ENCODE measurements at places on chromosomes 12 and 14.

DNA sequence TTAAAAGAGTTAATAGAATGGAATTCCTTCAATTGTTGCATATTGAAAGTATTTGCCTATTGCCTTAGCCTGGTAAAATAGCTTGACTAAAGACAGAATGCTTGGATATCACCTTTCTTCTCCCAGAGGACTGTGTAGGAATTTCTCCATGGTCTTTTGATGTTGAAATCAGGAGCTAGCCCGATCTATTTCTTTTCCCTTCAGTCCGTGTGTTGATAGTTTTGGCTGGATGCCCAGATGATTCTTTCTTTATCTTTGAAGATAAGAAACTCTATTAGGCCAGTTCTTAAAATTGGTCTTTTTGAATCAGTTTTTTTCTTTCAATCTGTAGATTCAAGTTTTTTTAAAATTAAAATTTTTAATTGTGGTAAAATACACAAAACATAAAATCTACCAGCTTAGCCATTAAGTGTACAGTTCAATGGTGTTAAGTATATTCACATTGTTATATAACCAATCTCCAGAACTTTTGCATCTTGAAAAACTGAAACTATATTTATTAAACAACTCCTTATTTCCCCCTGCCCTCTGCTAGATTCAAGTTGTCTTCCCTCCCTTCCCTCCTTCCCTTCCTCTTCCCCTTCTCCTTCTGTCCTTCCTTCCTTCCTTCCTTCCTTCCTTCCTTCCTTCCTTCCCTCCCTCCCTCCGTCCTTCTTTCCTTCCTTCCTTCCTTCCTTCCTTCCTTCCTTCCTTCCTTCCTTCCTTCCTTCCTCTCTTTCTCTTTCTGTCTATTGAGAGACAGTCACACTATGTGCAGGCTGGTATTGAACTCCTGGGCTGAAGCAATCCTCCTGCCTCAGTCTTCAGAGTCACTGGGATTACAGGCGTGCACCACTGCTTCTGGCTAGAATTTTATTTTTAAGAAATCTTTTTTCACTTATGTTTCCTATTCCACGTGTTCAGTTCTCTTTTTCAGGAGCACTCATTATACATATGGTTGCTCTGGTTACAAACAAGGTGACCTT is 10.1 kb downstream of the LACRT start:
- no peak for DNase-seq

DNA sequence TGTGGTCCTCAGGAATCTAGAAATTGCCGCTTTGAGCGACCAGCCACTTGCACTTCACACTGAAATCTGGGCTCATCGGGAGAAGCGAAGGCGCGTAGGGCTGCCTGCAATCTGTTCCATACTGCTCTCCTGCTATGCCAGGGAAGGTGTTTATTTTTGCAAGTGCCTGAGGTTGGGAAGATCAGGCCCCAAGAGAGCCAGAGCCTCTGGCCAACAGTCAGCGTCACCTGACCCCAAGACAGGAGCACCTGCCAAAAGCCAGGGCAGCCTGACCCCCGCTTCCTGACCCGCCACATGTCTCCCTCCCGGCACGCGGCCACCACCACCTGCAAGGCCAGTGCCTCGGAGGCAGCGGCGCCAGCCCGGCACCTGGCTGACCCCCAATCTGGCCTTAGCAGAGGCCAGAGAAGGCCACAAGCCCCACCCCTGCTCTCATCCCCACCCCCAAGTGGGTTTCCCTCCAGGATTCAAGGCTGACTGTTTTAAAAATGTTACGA is 94.4 kb downstream of the CHGA start:
- DNase-seq: no peak

DNA sequence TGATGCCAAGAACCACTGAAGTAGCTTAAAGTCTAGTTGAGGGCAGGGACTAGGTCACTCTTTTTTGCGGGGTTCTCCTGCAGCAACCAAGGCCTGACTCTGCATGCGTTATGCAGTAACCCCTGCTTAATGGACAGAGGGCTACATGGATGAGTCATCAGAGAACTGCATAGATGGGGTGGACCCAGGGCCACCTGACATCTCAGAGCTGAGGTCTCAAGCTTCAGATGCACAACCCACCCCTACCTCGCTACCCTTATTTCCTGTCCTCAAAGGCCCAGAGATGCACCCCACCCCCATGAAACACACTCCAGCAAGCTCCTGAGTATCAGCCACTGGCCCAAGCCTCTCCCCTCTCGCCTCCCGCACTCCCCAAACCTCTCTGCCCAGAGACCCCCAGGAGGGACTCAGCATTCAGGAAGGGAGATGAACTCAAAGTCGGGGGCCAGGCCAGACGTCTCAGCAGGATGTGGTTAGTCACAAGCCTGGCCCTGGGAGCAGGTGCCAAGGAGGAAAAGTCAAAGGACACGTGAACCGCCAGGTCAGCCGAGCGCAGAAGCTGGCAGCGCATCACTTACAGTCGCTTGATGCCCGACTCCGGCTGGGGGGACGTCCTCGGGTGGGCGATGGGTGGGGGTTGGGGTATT is 25.8 kb downstream of the SNRNP35 start:
- no peak for DNase-seq

- no peak for DNase-seq
Observed at GRCh38 chr12:128745772-128746689, 77.7 kb downstream of the SLC15A4 start.

GRCh38 chr12:114269153-114269552 is 136.8 kb downstream of the TBX5 start:
- no peak for DNase-seq

DNA sequence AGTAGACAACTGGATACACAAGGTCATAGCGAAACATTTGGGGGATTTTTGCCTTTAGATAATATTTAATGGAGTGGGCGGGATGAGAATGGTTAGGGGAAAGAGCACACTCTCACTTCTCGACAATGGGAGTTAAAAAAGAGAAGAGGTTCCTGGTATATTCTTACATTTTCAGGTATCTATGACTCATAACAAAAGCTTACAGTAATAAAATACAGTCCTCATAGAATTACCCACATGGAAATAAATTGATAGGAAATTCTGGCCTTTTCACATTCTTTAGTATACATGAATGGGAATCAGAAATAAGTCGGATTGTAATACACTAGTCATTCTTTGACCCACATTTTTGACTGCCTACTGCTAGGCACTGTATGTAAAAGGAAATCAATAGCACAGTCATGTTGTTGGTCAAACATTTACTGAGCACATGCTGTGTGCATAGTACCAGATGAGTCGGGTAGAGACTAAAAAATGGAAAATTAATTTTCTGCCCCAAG is 8.2 kb upstream of the CRADD start:
- no peak for DNase-seq

GRCh38 chr14:103161054-103161397 is 37.8 kb downstream of the TNFAIP2 start:
- no peak for DNase-seq

- DNase-seq: no peak
Observed at GRCh38 chr14:71478542-71478941, 453.7 kb upstream of the RGS6 start.

DNA sequence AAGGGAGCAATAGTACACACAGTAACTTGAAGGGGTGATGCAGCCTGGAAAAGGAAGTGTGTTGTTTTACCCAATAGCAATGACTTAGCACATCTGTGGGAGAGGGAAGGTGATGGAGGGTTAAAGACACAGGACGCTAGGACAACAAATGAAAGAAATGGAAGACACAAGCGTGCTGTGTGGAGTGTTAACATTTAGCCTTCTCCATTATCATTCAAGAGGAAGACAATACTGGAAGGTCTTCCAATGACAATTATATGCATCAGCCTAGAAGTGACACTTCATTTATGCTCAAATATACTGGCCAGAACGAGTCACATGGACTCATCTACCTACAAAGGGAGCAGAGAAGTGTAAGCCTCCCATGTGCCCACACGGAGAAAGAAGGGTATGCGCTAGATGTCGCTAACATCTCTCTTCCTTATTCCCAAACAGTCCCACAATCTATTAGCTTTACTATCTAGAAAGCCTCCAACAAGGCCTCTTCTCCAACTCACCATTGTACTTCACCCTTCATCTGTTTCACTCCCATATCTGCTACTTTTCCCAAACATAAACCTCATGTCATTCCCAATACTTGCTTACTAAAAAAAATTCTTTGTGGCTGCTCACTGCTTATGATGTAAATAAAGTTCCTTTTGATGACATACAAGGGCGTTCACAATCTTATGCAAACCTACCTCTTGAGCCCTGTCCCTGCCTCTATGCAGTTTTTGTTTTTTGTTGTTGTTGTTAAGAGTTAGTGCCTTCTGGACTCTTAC is 20.3 kb downstream of the PPM1H start:
- DNase-seq: no peak

- no peak for DNase-seq
Observed at GRCh38 chr12:53975064-53975471, 314 bp upstream of the HOTAIR start.

DNA sequence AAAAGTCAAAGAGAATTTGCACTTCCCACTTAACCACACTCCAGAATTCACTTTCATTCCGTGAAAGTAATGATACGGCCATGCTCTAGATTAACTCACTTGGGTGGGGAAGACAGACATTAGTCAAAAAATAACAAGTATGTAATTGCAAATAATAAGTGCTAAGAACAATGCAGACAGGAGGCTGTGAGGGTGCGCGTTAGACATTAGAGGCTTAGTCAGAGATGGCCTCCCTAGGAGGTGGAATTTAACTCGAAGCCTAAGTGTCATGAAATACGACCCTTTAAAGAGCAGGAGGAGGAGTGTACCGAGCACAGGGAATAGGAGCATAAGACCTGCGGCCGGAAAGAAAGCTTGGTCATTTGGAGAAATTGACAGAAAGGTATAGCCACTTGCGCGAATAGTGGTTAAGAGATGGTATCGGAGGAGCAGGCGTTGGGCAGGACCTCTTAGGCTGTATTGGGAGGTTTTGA is 628 bp downstream of the SNRPF start:
- DNase-seq: no peak

GRCh38 chr12:51590347-51591015 is 552 bp upstream of the SCN8A start:
- DNase-seq: peak; percentile 39
